Testis (tissue), 5 donors: ENCODE measurements at places on chromosomes 7 and 10. TPM values are rescaled to one million over a fixed set of nuclear protein-coding genes. Genes with fewer than 3 reads are reported as not detected.

The SAP25 gene
- 28.4 TPM for total RNA-seq

The BEND7 gene
- 55.2 TPM for total RNA-seq

The RELN gene
- total RNA-seq: 3.8 TPM

The NOS3 gene
- 25.0 TPM for total RNA-seq

The PNLIPRP2 gene
- 0.31 TPM for total RNA-seq

The SEMA3D gene
- total RNA-seq: 11.5 TPM

The CALHM2 gene
- 53.1 TPM for total RNA-seq

The AGFG2 gene
- 62.0 TPM for total RNA-seq

DNA sequence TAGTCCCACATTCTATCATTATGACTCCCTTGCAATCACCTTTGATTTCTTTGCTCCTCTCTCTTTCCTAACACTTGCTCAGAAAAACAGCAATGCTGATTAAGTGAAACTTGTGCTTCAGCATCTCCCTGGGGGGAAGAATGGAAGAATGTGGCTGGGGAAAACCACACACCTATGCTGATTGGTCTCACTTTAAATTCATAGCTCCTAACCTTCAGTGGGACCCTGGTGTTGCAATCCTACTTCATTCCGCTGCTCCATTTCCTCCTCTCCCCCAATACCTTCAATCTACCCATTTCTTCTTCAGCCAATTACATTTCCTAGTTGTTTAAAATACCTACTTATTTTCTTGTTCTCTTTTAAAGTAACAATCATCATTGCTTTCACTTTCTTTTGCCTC is 1166.7 kb upstream of the C7orf33 start:
- H3K4me1 ChIP-seq: no peaks in the 10 kb centered on the region
- H3K36me3 ChIP-seq: no peaks in the 10 kb centered on the region
- no peaks in the 10 kb centered on the region for H3K27me3 ChIP-seq
- DNase-seq: no peak

DNA sequence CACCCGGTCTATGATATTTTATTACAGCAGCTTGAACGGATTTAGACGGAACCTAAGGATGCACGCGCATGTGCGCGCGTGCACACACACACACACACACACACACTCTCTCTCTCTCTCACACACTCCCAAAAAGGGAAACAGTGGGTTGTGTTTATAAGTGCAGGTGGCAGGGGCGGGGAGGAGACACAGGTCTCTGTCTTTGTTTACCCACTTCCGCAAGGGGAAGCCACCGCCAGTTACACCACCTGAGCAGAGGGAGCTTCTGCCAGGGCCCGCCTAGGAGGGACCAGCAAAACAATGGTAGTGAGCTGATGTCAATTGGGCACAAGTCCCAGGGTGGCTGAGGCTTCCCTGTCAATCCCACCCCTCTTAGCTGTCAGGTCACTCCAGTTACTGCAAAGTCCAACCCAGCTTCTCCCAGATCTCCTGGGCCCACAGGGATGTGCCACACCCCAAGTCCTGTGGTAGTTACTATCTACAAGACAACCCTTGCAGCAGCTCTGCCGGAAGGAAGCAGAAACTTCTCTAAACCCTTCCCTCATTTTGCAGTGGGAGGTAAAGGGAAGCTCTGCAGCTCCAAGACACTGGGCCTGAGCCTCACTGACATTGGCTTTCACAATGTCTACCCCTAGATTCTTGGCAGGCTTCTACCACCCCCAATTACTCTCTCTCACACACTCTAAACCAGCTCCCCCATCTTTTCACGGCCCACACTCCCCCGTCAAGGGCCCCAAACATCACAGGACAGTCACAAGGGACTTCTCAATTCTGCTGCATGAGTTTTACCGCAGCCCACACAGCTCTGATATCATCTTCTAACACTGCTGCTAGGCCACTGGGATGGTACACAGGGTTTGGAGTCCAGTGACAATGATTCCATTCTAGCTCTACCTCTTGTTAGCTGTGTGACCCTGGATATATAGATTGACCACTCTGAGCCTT is 17.6 kb downstream of the ANXA11 start:
- no peaks in the 10 kb centered on the region for H3K27me3 ChIP-seq
- H3K4me1 ChIP-seq: peaks cover 4% of the 10 kb centered on the region
- no peaks in the 10 kb centered on the region for H3K36me3 ChIP-seq
- H3K4me3 ChIP-seq: no peak overlapping the region
- H3K27ac ChIP-seq: no peak overlapping the region
- no peak for DNase-seq

GRCh38 chr7:338295-339061 is 48.5 kb downstream of the FOXL3 start:
- H3K27me3 ChIP-seq: no peaks in the 10 kb centered on the region
- H3K4me1 ChIP-seq: peaks cover under 1% of the 10 kb centered on the region
- no peaks in the 10 kb centered on the region for H3K36me3 ChIP-seq

DNA sequence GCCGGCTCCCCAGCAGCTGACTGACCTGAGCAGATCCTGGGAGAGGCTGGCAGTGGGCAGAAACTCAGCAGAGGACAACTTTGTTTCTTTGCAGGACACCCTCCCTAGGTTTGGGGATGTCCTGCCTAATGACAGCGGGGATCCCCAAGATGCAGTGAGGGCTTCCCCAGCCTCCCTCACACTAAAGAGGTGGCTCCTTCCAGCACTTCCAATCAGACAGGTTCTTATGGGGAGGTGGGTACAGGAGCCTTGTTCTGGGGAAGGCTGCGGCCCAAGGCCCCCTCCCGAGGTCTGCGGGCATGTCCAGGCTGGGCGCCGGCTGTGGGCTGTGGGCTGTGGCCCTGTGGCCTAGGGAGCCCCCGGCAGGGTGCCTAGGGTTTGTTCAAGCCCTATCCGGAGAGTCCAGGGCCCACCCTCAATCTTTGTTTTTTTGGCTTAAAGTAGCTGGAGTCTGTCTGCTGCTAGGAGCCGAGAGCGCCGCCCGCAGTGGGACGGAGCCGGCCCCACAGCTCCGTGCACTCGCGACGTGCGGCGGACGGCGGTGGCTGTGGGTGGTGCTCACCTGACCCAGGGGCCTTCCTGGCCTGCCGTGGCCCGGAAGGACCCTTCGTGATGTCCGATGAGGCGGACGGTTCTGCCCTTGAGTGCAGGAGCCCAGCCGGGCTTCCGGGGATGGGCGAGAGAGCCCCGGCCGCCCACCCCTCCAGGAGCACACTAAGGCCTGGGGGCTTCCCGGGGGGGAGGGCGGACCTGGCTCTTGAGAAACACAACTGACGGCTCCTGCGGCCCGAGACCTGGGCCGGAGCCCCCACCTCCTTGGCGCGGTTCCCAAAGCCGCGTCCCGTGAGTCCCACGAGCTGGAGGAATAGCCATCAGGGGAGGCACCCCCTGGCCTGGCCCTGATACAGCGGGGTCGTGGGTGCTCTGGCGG is 57.2 kb downstream of the PDGFA start:
- H3K4me3 ChIP-seq: no peak overlapping the region
- no peak for DNase-seq
- no peaks in the 10 kb centered on the region for H3K36me3 ChIP-seq
- no peaks in the 10 kb centered on the region for H3K27me3 ChIP-seq

DNA sequence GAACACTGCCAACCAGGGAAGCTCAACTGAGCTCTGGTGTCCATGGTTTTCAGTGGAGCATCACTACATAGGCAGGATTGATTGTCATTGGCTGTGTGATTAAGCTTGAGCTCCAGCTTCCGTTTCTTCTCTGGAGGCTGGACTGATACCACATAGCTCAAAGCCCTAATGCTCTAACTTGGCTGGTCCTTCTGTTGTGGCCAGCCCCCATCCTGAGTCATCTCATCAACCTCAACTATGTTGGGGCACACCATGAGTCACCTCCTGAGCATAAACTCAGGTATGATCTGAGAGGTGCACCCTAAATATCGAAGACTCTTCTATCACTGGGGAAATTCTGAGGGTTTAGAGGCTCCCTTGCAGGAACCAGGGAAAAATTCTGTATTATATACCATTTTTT is 114.5 kb upstream of the INHBA start:
- no peak overlapping the region for H3K27ac ChIP-seq
- no peaks in the 10 kb centered on the region for H3K36me3 ChIP-seq
- H3K4me1 ChIP-seq: no peaks in the 10 kb centered on the region

DNA sequence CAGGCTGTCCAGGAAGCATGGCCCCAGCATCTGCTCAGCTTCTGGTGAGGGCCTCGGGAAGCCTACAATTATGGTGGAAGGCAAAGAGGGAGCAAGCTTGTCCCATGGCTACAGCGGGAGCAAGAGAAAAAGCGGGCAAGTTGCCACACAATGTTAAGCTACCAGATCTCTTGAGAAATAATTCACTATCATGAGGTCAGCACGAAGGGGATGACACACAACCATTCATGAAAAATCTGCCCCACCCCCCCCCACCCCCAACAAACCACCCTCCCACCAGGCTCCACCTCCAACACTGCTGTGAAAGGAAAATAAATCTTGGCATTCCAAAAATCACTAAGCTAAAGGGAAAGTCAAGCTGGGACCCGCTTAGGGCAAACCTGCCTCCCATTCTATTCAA is 545.8 kb upstream of the NRP1 start:
- no peaks in the 10 kb centered on the region for H3K4me1 ChIP-seq
- H3K27me3 ChIP-seq: no peaks in the 10 kb centered on the region
- H3K4me3 ChIP-seq: no peak overlapping the region
- no peak overlapping the region for H3K27ac ChIP-seq
- no peaks in the 10 kb centered on the region for H3K36me3 ChIP-seq

GRCh38 chr7:67786021-67786420 is 789.4 kb downstream of the TYW1 start:
- DNase-seq: no peak
- no peak overlapping the region for H3K27ac ChIP-seq
- no peaks in the 10 kb centered on the region for H3K27me3 ChIP-seq

DNA sequence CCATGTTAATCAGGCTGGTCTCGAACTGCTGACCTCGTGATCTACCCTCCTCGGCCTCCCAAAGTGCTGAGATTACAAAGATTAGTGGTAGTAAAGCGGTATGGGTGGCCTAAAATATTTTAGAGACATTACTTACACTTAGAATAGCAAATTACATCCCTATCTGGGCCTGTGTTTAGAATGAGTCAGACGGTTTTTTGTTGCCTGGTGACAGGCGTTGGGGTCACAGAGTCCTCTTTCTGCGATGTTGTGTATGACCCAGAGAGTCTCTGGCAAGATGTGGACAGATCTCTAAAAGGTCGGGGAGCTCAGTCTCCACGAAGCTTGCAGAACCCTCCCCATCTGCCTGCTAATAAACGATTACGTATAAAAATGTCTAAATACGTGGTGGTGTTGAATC is 39.6 kb upstream of the PRKCQ start:
- no peak for DNase-seq
- H3K4me3 ChIP-seq: no peak overlapping the region
- H3K27ac ChIP-seq: no peak overlapping the region
- no peaks in the 10 kb centered on the region for H3K4me1 ChIP-seq

GRCh38 chr10:104032144-104032775 is 53.4 kb downstream of the COL17A1 start:
- no peaks in the 10 kb centered on the region for H3K27me3 ChIP-seq
- H3K4me3 ChIP-seq: no peak overlapping the region
- H3K36me3 ChIP-seq: no peaks in the 10 kb centered on the region
- H3K27ac ChIP-seq: no peak overlapping the region

DNA sequence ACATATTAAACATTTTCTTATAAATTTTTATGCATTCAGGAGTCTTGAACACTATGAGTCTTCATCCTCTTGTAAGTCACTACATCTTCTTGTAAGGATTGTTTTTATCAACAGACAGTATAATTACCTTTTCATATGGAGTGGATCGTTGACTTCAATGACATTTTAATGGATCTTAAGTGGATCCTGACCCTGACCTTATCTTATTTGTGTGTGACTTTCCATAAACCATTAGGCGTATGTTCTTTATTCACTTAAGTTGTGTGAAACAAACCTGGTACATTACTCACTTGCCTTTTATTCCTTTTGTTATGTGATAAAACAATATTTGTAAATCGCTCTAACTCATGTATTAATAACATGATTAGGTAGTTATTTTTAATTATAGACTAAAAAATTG is 18.5 kb upstream of the SEMA3C start:
- H3K36me3 ChIP-seq: no peaks in the 10 kb centered on the region
- H3K27me3 ChIP-seq: no peaks in the 10 kb centered on the region
- H3K4me3 ChIP-seq: no peak overlapping the region
- DNase-seq: no peak
- H3K27ac ChIP-seq: no peak overlapping the region

DNA sequence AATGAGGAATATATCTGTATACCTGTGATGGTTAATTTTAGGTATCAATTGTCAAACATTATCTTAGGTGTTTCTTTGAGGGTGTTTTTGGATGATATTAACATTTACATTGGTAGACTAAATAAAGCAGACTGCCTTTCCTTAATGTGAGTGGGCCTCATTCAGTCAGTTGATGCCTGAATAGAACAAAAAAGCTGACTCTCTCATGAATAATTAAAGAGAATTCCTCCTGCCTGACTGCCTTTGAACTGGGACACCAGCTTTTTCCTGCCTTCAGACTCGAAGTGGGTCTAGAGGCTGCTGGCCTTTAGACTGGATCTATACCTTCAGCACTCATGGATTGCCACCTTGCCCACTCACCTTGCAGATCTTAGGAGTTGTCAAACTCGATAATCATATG is 117.9 kb upstream of the TMEM168 start:
- H3K36me3 ChIP-seq: no peaks in the 10 kb centered on the region
- no peak overlapping the region for H3K4me3 ChIP-seq
- no peaks in the 10 kb centered on the region for H3K27me3 ChIP-seq
- no peak for DNase-seq
- no peaks in the 10 kb centered on the region for H3K4me1 ChIP-seq
- no peak overlapping the region for H3K27ac ChIP-seq
